ENCODE measurements at places on chromosomes 5 and 9.
A peak's percentile ranks its signal among the peaks of the same experiment; 100 is the strongest.

- DNase-seq, result no peak
Observed at GRCh38 chr5:11148810-11149539, 387.9 kb upstream of the DAP start.

GRCh38 chr5:44546286-44546685 lies 157.1 kb upstream of the FGF10 start:
- DNase-seq, result peak; percentile 23

GRCh38 chr9:121950441-121950840 lies 142.7 kb downstream of the TTLL11 start:
- no peak for DNase-seq

- no peak for DNase-seq
Observed at GRCh38 chr5:160233215-160233614, 3.9 kb downstream of the FABP6 start.

- DNase-seq, result no peak
Observed at GRCh38 chr5:139214646-139215045, 16.5 kb upstream of the SIL1 start.

GRCh38 chr5:96257904-96258303 lies 175.1 kb downstream of the PCSK1 start:
- peak; percentile 82 for DNase-seq

DNA sequence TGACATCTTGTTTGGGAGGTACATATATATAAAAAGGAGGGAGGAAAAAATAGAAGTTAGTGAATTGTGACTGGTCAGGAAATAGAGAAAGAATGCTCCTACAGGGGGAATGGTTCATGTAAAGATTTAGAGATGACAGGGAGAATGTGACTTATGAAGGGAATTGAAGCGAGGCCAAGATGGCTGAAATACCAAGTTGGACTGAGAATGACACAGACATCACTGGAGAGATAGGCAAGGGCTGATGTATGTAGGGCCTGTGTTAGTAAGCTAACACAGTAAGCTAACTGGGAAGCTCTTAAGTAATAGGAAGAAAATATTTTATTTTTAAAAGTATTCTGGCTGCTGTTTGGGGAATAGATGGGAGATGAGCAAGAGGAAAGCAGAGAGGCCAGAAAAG lies 286.3 kb downstream of the NNT start:
- DNase-seq, result peak; percentile 33

- DNase-seq, result no peak
Observed at GRCh38 chr9:131347376-131348020, 46.4 kb upstream of the PRRC2B start.

DNA sequence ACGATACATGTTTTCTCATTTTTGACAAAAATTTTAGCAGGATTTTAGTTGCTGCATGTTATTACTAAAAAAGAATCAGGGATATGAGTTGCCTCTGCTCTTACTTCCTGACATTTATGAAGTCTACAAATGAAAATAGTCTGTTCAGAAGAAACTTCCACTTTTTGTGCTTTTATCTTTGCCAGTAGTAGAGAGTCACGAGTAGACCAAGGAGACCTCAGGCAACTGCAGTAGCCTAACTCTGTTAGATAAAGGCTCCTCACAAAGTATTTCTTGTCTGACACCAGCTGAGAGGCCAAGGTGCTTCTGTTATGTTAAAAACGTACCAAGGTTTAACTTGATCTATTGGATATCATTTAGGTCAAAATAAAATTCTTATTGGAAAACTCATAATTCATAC lies 333.9 kb downstream of the NR2F1-AS1 start:
- DNase-seq, result no peak

GRCh38 chr9:92003308-92004044 lies 53.4 kb upstream of the ROR2 start:
- no peak for DNase-seq

DNA sequence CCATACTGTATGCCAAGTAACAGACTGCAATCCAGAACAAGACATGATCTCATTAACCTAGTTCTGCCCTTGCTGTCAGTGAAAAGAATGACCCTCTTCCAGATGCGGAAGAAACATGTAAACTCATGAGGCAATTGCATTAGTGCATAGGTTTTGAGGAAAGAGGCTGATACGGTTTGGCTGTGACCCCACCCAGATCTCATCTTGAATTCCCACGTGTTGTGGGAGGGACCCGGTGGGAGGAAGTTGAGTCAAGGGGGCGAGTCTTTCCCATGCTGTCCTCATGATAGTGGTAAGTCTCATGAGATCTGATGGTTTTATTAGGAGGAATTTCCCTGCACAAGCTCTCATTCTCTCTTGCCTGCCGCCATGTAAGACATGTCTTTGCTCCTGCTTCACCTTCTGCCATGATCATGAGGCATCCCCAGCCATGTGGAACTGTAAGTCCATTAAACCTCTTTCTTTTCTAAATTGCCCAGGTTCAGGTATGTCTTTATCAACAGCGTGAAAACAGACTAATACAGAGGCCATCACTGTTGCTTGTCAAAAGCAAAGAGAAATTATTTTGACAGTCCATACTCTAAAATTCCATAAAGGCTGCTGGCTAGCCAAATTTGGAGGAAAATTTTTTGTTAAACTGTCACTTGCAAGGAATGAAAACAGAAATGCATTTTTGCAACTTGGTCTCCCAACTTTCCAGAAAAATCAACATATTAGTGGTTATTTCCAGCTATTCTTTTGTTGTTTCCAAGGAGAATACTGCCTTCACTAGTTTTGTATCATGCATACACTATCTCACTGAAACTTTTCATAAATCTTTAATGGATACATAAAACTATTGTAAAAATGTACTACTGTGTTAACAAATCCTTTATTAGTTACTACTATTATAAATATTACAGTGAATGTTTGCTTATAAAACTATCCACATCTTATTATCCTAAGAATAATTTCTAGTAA lies 3.2 kb upstream of the ARL15 start:
- peak; percentile 10 for DNase-seq

- peak; percentile 44 for DNase-seq
Observed at GRCh38 chr5:162512935-162513565, 445.5 kb downstream of the GABRG2 start.

GRCh38 chr9:20630241-20630943 lies 8.1 kb upstream of the MLLT3 start:
- peak; percentile 50 for DNase-seq

- peak; percentile 68 for DNase-seq
Observed at GRCh38 chr5:14628346-14628745, 36.2 kb upstream of the OTULIN start.

- no peak for DNase-seq
Observed at GRCh38 chr9:97830884-97831829, 21.9 kb upstream of the FOXE1 start.

- DNase-seq, result no peak
Observed at GRCh38 chr5:174970502-174970901, 246.1 kb downstream of the MSX2 start.

GRCh38 chr5:7825630-7826029 lies 25.3 kb downstream of the CFAP90 start:
- DNase-seq, result no peak

DNA sequence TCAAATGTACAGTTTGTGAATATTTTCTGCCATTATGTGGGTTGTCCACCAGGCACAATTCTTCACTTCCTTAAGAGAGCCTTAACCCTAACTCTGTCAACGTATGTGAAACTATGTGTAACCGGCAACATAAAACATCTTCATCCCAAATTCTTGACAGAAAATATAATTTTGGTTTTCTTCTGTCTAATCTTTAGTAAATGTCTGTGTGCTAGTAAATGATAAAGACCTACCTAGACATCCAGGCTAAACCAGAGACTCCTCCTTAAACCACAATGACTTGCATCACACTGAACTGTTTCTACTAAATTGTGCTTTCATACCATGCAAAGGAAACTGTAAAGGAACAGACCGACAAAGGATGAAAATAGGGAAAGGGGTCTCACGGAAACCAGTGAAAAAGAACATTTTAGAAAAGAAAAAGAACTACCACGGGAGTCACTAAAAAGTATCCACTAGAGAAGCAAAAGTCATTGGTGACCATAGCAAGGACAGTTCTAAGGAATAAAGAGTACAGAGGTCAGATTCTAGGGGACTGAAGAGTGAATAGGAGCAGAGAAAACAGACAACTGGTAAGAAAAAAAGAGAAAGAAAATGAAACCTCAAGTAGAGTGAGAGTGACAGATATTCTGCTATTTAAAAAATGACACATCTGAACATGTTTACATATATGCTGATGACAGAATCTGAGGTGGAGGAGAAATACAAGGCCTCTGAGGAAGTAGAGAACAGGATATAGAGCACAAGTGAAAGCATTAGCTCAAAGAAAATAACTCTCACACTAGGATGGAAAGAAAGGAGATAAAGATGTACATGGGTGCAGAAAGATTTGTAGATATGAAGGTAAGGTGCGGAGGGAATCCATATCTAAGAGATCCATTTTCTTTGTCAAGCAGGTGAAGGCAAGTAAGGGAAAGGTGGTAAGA lies 49.4 kb downstream of the FNIP1 start:
- DNase-seq, result peak; percentile 34

DNA sequence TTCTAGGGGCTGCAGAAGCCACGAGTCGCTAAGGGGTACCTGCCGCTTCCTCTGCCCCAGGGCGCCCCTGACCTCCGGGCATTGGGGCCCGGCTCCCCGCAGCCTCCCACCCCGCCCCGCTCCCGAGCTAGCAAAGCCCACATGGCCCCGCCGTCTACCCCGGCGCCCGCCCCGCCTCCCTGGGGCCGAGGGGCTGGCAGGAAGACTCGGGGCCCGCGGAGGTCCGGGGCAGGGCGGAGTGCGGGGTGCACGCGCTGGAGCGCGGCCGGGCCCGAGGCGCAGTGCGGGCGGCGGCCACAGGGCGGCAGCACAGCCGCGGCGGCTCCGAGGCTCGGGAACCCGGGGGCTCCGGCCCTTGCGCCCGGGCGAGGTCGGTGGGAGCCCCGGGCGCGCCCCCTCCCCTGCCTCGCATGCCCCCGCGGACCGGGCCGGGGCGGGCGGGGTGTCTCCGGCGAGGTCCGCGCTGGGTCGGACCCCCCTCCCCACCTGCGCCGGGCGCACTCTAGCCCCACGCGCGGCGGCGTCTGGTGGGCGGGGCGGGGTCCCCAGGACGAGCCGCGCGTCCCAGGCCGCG lies 6.7 kb downstream of the NRARP start:
- no peak for DNase-seq

- DNase-seq, result no peak
Observed at GRCh38 chr9:112434487-112434886, 52.1 kb upstream of the KIAA1958 start.

DNA sequence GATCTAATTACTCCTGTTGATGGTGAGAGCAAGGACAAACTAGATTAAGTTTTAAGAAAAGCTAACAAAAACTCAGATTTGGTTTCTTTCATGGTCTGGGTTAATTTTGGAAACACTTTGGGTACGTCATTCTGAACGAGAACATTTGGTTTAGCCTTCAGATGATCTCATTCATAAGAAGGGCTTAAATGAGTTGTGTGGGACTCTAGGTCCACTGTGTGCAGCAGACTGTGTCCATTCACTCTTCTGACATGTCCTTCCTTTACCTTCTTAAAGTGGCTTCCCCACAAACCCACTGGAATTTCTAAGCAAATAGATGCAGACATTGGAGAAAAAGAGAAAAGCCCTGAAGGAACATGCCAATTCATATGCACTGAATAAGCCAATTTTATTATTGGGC lies 96.8 kb downstream of the FBXO4 start:
- peak; percentile 11 for DNase-seq

GRCh38 chr9:36132086-36132485 lies 4.4 kb upstream of the GLIPR2 start:
- DNase-seq, result peak; percentile 75

GRCh38 chr9:72960446-72960845 lies 7.6 kb upstream of the ALDH1A1 start:
- no peak for DNase-seq

DNA sequence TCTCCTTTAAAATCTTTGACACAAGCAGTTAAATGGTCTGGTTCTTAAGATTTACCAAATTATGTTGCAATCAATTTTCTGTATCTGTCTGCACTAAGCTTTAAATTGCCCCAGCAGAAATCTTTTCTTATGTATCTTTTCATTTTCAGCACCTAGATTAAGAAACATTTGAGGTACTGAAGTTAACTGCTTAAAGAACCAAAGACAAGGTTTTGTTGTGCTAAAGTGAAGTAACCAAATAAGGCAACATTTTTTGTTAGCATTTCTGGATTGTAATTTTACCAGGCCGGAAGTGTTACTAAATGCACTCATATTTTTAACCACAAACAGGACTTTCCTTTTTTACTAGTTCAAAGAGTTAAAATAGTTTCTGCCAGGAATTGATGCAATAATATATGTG lies 24.1 kb upstream of the MTAP start:
- DNase-seq, result peak; percentile 64
